NCI-H524 (cell line): ENCODE measurements at places on chromosomes 12 and 14.
A peak's percentile ranks its signal among the peaks of the same experiment; 100 is the strongest.

- DNase-seq: no peak
Measured at GRCh38 chr12:24600996-24601395, 347.9 kb downstream of the BCAT1 start.

DNA sequence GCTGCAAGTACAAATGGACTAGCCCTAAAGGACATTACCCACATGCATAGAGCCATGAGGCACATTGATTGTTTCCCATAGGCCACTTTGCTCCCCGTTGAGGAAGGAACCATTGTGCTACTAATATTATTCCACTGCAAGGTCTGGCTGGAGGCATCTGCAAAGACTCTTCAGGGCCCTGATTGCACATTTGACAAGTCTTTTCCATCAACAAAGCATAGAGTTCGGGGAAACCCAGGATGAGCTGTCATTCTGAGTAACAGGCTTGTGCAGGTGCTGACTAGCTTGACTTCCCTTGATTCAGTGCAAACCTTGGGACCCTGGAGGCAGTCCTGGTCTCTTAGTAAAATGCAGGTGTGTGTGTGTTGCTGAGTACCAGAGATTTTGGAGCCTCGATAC is 73.8 kb downstream of the SUSD6 start:
- no peak for DNase-seq

GRCh38 chr12:29519585-29520182 is 22.2 kb upstream of the OVCH1 start:
- no peak for DNase-seq

GRCh38 chr12:5264006-5264405 is 167.9 kb upstream of the NTF3 start:
- DNase-seq: peak; percentile 1

- no peak for DNase-seq
Measured at GRCh38 chr14:68654471-68654941, 138.4 kb downstream of the ZFP36L1 start.

DNA sequence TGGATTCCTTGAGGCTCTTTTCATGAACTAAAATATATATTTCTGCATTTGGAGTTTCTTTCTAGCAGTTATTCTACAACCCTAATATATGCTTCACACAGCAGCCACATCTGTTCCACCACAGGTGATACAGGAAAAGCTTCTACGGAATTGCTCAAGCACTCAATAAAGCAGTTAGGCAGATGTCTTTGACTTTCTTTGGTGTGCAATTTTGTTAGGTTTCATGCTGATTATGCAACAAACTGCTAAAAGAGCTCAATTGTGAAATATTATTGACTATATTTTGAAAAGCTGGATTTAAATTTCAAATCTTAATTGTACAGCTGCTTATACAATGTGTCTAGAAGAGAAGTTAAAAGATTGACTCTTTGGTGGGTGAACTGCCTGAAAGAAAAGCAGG is 1055.6 kb upstream of the FBXO33 start:
- no peak for DNase-seq

DNA sequence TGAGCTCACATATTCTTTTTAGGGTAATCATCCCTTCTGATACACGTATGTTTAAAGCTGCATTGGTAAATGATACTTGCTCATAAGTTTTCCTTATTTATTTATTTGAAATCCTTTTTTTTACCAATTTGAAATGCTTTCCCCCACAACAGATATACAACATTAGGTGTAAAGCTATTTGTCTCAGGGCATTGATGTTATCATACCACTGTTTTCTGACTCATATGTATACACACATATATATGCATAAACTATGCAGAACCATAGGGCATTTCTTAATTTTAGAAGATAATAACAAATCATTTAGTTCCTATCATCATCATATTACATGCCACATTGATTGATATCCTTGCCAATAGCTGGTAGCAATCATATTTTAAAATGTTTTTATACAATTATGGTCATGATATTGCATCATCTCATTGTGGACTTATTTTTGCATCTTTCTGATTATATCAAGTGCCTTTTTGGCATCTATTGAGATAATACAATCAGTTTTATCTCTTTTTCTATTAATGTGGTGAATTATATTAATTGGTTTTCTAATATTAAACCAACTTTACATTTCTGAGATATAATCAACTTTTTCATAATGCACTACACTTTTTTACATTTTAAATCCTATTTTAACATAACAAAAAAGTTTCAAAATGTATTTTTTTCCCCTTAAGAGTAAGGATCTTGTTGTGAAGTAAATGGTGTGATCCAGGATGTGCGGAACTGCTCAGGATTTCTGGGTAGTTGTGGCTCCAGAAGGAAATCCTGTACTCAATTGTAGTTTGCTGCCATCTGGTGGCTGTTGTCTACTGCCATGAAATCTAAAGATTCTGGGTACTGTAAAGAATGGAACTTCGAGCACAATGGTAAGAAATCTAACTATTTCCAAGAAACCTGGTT is 16.7 kb downstream of the OR9K2 start:
- peak; percentile 60 for DNase-seq

- peak; percentile 45 for DNase-seq
Measured at GRCh38 chr12:49357103-49357678, 10.1 kb upstream of the SPATS2 start.

DNA sequence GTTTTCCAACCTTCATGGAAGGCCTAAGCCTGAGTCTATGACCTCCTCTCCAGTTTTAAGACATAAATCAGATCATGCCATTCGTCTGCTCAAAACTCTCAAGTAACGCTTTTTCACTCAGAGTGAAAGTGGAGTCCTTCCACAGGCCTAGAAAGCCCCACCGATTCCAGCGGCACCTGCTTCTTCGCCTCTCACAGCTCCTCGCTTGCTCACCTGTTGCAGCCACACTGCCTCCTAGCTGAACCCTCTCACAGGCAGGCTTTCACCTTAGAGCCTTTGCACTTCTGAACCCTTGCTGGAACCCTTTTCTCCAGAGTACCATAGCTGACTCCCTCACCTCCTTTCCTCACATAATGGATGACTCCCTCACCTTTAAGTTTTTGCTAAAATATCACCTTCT is 301.1 kb downstream of the ZFP36L1 start:
- DNase-seq: no peak

- DNase-seq: no peak
Measured at GRCh38 chr14:67418401-67419191, 6.6 kb upstream of the PLEK2 start.

DNA sequence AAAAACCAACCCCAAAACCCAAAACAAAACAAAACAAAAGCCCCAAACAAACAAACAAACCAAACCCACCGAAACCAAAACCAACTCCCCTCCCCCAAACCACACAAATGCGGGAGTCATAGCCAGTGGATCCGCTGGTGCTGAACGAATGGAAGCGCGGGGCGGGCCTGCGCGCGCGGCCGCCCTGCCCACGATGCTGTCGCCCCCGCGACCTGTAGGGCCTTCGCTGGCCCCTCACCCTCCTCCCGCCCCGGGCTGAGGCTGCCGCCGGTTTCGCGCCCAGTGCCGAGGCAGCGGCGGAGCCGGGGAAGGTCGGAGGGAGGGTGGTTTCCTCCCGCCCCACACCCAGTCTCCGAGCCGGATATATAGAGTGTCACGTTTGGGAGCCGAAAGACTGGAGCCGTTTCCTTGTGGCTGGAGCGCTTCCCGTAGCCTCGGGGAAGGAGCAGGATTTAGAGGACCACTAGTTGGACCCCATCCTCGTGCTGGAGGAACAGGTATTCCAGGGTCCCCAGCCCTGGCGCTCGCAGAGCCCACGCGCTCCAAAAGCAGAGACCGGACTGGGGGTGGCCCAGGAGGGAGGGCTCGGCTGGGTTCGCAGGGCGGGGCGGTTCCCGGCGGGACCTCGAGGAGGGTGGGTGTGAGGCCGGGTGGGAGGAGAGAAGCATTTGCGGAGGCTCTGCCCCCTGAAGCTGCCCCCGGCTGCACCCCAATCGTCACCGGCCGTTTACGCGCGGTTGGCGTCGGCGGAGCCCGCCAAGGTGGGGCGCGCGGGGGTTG is at the start of gene FAR2:
Gene FAR2 (plus strand): TSS at position 368 of the 780 bp plus-strand sequence. CDS start 121,172 bp downstream, outside the sequence.
- peak; percentile 59 for DNase-seq

DNA sequence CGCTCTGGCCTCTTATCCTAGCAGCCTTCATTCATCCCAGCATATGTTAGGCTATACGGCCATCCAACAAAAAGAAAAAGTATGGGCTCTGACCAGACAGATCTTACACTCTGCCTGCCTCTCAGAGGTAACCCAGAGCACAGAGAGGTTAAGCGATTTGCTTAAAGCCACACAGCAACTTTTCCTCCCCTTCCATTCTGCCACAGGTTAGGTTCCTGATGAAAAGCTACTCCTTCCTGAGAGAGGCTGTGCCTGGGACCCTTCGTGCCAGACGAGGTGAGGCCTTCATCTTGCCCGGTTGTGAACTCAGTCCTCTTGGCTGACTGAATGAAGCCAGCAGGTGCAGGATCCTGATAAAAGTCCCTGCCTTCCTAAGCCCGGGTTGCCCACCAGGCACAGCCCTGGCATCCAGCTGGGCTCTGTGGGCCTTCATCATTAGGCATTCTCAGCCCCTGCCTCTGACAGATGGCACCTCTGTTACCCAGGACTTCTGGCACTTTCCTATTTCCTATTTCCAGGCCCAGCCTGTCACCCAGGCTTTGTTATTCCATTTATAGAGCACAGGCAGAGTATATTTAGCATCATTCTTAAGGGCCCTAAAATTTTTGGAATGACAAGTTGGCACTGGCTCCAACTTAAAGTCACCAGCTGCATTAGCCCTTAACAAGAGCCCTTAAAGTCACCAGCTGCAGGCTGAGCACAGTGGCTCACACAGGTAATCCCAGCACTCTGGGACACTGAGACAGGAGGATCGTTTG is 12.8 kb downstream of the SOAT2 start:
- peak; percentile 75 for DNase-seq

DNA sequence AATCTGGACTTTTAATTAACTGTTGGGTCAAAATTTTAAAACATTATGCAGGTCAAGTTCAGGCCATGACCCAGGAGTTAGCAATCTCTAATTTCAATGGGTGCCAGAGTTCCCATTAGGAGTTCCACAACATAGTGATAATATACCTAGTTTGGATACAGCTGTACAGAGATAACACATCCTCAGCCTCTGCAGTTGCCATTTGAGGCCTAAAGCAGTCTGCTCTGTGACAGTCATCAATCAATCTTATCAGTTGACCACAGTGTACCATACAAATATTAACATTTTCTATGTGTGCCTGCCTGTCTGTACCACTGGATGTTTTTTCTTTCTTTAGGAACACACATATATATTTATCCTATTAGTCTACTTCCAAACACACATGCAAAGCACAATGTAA is 54.0 kb upstream of the BBS10 start:
- no peak for DNase-seq

DNA sequence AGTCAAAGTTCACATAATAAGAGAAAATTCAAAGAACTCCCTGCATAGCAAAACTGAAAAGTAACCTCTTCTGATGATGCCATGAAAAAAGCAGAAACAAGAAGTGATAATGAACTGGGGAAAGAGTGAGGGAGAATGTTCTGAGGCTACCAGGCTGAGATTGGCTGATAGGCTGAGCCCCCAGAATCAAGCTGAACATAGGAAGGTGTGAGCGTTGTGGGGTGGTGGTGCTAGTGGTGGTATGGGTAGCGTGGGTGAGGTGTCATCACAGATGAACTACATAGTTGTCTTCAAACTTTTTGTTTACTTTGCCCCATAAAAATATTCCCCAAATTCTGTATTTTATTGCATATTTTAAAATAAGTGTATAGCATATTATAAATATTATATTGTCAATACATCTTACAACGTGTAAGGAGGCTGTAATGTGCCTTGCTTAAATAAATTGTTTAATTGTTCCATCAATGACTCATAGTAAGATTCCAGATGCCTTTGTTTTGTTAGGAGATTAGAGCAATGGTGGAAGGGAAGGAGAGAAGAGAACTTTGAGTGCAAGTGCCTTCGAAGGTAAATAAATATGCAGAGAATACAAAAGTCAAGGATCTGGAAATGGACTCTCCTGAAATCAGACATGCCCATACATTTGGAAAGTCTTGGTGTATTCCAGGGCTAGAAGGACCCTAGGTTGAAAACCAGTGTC is 15.8 kb upstream of the CFAP54 start:
- no peak for DNase-seq

GRCh38 chr12:48788854-48789775 is at the start of gene ADCY6:
Gene ADCY6, minus strand, starts transcription at chr12:48789089. Its CDS starts 5,655 bp downstream, at chr12:48783434.
- peak; percentile 64 for DNase-seq
